Osteoblast (primary cell): ENCODE measurements at places on chromosomes 3 and 15. TPM values are rescaled to one million over a fixed set of nuclear protein-coding genes. Genes with fewer than 3 reads are reported as not detected.

GRCh38 chr3:143358793-143359491 is 239.4 kb downstream of the CHST2 start:
- no peaks in the 10 kb centered on the region for H3K4me1 ChIP-seq
- H3K27me3 ChIP-seq: no peaks in the 10 kb centered on the region
- no peak overlapping the region for H3K4me3 ChIP-seq
- H3K27ac ChIP-seq: no peak overlapping the region
- H3K36me3 ChIP-seq: no peaks in the 10 kb centered on the region
- no peak for DNase-seq

- peaks cover 19% of the 10 kb centered on the region for H3K4me1 ChIP-seq
- no peaks in the 10 kb centered on the region for H3K36me3 ChIP-seq
- H3K27ac ChIP-seq: no peak overlapping the region
- no peak overlapping the region for H3K4me3 ChIP-seq
Measured at GRCh38 chr15:29826908-29827820, 4.9 kb upstream of the TJP1 start.

DNA sequence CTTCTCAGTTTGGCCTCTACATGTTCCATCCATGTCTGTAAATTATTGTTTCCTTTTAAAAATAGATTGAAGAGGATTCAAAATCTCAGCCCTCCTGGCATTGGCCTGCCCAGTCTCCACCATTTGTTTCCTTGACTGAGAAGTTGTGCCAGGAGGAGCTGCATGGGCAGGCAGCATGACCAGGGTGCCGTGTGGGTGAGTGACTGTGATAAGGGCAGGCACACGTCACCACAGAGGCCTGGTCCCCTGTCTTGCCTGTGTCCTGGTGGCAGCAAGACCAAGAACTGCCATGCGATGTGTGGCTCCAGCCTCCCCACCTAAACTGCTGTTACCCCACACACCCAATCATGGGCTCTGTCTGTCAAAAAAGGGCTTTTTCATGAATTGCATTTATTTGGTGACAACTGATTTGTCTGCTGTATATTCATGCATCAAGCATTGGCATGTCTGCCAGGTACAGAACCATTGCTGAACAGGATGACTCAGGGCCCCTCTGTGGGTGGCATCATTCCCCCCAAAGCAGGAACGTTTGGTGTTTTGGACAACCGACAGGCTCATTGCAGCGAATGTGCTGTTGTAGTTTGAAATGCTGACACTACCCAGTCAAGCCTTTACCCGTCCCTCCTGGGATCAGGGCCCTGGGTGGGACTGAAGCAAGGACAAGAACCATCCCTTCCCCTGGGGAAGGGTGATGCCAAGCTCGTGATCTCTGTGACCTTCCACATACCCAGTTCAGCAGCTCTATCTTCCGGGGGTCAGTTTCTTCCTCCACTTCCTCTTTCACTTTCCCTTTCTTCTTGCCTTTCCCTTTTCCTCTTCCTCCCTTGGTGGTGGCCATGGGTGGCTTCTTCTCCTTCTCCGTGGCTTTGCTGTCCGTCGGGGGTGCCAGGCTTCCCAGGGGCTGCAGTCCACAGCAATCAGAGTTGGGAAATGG is 51.6 kb downstream of the TRPM1 start:
- peaks cover 4% of the 10 kb centered on the region for H3K27me3 ChIP-seq
- H3K4me1 ChIP-seq: no peaks in the 10 kb centered on the region
- no peaks in the 10 kb centered on the region for H3K36me3 ChIP-seq

DNA sequence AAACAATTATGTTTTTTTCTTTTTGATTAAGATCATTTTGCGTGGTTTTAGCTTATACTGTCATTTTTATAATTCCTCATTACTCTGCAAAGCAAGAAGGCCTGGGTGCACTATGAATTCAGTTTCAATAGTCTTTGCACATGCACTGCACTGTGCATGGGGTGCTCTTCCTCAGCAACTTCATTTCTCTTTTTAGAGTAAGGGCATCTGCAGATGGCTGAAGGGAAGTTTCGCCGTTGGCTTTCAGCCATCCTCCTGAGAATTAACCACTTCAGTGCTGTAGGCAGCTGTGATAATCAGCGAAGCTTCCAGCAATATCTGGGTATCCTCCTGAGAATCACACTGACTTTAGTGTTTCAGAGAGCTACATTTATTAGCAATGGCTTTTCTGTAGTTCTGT is 284.8 kb downstream of the GBE1 start:
- no peaks in the 10 kb centered on the region for H3K4me1 ChIP-seq
- DNase-seq: no peak
- no peak overlapping the region for H3K27ac ChIP-seq
- no peak overlapping the region for H3K4me3 ChIP-seq
- no peaks in the 10 kb centered on the region for H3K27me3 ChIP-seq

- no peak overlapping the region for H3K27ac ChIP-seq
- H3K4me3 ChIP-seq: peak overlapping the region; percentile 28
- peak; percentile 48 for DNase-seq
- H3K4me1 ChIP-seq: peaks cover 15% of the 10 kb centered on the region
- peaks cover 15% of the 10 kb centered on the region for H3K36me3 ChIP-seq
- no peaks in the 10 kb centered on the region for H3K27me3 ChIP-seq
Measured at GRCh38 chr3:58175437-58176184, 35.2 kb downstream of the DNASE1L3 start.

GRCh38 chr3:195094191-195094921 is 176.6 kb downstream of the XXYLT1 start:
- no peaks in the 10 kb centered on the region for H3K27me3 ChIP-seq
- no peaks in the 10 kb centered on the region for H3K4me1 ChIP-seq
- H3K4me3 ChIP-seq: no peak overlapping the region
- no peak overlapping the region for H3K27ac ChIP-seq

CEP63 gene
- total RNA-seq: 15.9 and 42.4 TPM in 2 replicates

GOLGA8M gene
- total RNA-seq: under 0.01 and 0.29 TPM in 2 replicates

BOC gene
- 22.8 and 29.2 TPM in 2 replicates for total RNA-seq

SLC28A2 gene
- not detected in 2 replicates for total RNA-seq

SLC22A13 gene
- total RNA-seq: 0.29 and 0.36 TPM in 2 replicates
